ENCODE measurements at places on chromosomes 7 and 10.
A peak's percentile ranks its signal among the peaks of the same experiment; 100 is the strongest.

DNA sequence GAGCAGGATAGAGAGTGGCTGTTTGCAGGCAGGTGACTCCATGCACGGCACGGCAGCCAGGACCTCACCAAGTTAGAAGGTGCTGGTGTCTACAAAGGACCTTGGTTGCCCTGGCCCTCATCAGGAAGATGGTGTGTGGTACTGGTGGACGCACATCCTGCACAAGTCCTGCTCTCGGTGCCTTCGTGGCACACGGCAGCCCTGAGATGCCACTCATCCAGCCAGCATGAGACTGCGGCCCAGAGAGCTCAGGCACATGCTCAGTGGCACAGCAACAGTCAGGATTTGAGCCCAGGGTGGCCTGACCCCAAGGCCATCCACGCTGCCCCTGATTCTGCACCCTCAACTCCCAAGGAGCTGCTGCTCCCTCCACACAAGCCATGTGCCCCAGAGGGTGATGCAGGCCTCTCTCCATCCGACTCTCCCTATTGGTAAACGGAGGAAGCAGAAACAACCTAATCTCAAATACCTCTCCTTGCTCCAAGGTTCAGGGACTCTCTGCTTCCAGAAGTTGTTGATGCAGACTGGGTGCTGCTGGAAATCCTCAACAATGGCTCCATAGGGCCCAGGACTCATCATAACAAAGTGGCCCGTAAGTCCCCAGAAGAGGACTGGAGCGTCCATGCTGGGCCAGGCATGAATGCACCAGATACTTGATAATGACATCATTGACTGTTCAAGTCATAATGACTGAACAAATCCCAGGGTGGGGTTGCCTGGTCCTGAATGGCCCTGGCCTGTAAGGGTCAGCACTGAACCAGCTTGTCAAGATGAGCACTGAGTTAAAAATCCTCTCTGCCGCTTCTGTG is 93.6 kb downstream of the ARHGAP22 start:
- no peak for DNase-seq

- no peak for DNase-seq
Measured at GRCh38 chr7:83466956-83467355, 182.0 kb downstream of the SEMA3E start.

DNA sequence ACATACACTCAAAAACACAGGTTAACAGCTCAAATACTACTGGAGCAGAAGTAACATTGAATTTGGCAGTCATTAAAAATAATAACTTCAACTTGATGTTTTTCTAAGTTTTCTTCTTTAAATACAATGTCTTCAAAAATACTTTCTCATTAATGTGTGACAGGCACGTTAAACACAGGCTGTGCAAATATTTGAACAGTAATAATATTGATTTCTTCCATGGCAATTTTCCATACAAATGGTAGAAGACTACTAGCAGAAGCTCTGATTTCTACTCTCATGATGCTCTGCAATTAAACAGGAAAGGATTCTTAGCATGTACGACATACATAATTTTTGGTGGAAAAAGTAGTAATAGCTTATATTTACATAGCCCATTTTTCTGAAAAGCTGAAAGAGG is 47.4 kb downstream of the NRP1 start:
- DNase-seq = no peak

DNA sequence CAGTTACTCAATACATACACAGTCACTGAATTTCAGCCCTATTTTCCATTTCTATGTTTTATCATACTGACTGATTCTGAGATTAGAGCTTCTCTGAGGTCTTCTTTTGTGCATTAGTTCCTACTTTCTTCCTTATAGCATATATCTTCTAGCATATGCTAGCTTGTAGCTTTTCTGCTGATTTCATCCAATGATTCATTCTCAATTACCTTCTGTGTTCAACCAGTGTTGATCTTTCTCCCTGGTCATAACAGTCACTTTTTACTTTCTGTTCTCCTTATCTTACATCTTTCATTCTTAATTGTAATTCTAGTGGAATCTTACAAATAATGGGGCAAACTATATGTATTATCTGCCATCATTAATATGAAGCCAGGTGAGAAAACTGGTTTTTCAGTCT is 159.5 kb upstream of the HGF start:
- DNase-seq = no peak

- DNase-seq = no peak
Measured at GRCh38 chr7:151833691-151834090, 43.2 kb downstream of the PRKAG2 start.

GRCh38 chr10:60426425-60426824 is 36.8 kb upstream of the ANK3 start:
- DNase-seq = no peak

DNA sequence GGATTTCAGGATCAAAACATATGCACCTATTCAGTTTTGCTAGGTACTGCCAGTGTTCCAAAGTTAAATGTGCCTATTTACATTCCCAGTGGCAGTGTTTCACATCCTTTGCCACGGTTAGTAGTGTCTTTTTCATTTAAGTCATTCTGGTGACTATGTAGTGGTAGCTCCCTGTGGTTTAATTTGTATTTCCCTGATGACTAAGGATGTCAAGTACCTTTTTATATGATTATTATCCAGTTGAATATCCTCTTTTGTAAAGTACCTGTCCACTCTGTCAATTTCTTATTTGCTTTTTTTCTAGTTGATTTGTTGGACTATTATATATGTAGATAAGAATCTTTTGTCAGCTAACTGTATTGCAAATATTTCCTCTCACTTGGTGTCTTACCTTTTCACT is 45.1 kb downstream of the TMEM60 start:
- DNase-seq = no peak

- no peak for DNase-seq
Measured at GRCh38 chr10:84196083-84196482, 1.7 kb downstream of the CDHR1 start.

- no peak for DNase-seq
Measured at GRCh38 chr10:127308031-127308430, 111.6 kb upstream of the INSYN2A start.

- DNase-seq = no peak
Measured at GRCh38 chr10:129963641-129964501, at the start of gene EBF3. EBF3 (minus strand) TSS chr10:129964274; CDS start chr10:129963768, 506 bp downstream.

DNA sequence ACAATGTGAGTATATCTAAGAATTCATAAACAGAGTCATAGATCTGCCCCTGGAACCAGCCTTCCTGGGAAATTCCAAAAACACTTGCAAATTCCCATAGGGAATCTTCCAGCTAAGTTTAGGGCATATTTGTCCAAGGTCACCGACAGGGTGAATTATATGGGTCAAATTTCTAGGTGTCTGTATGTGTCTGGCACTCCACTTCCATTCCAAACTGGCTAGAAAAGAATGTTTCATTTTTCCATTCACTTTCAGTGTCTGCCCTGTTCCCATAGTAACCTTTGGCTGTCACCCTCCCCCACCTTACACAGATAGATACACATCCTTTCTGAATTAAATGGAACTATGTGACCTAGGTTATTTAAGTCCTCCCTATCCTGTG is 230.9 kb downstream of the CREB5 start:
- DNase-seq = no peak

- DNase-seq = no peak
Measured at GRCh38 chr7:149381245-149381644, 79.6 kb downstream of the ZNF777 start.

DNA sequence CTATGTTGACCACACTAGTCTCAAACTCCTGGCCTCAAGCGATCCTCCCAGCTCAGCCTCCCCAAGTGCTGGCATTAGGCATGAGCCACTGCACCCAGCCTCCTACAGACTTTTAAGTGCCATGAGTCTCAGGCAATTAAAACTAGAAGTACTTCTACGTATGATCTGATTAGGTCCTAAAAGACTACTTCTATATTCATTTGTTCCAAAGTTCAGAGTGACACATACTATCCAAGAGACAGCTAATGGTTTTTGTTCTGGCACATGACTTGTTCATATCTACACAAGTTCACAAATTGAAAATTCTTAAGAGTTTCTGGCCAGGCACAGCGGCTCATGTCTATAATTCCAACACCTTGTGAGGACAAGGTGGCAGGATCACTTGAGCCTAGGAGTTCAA is 11.7 kb downstream of the ARHGAP19 start:
- no peak for DNase-seq

- DNase-seq = peak; percentile 71
Measured at GRCh38 chr7:150787321-150788281, 12.6 kb downstream of the TMEM176B start.

- DNase-seq = no peak
Measured at GRCh38 chr7:112292162-112292561, 85.7 kb downstream of the ZNF277 start.

DNA sequence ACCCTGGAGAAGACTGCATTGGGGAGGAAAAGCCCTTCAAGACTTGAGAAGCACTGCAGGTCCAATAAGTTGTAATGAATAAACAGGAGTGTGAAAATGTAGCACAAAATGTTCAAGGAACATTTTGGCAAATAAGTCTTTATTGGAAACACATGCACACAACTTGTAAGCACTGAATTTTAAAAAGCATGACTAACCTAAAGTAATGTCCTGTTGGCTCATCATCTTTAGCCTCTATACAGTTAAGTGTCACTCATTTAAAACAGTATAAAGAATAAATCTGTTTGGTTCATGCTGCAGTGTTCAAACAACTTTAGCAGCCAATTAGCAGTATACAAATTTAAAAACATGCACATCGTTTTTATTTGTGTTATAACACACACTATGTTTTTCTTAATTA is 108.6 kb downstream of the CDK6 start:
- no peak for DNase-seq

- DNase-seq = no peak
Measured at GRCh38 chr10:62501547-62501946, 127.4 kb downstream of the ZNF365 start.

- no peak for DNase-seq
Measured at GRCh38 chr10:28127881-28128280, 129.0 kb upstream of the ODAD2 start.

DNA sequence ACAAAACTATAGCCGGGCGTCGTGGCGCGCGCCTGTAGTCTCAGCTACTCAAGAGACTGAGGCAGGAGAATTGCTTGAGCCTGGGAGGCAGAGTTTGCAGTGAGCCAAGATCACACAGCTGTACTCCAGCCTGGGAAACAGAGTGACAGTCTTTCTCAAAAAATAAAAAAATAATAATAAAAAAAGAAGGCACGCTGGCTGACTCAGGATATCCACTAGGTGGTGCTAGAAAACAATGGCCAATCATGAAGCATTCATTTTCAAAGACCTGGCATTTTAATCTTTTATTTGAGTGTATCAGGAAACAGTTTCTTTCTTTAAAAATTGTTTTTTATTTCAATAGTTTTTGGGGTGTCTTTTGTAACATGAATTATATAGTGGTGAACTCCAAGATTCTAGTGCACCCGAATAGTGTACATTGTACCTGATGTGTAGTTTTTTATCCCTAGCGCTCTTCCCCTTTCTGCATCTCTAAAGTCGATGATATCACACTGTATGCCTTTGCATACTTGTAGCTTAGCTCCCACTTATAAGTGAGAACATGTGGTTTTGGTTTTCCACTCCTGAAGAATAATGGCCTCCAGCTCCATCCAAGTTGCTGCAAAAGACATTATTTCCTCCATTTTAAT is 88.6 kb downstream of the LYZL1 start:
- DNase-seq = no peak

- no peak for DNase-seq
Measured at GRCh38 chr7:83921941-83922607, 272.5 kb downstream of the SEMA3A start.

GRCh38 chr7:111516612-111517011 is 45.7 kb downstream of the IMMP2L start:
- DNase-seq = no peak

GRCh38 chr10:1610986-1611770 is 126.1 kb downstream of the ADARB2 start:
- DNase-seq = no peak

- DNase-seq = no peak
Measured at GRCh38 chr7:140928491-140929309, 4.0 kb upstream of the BRAF start.

DNA sequence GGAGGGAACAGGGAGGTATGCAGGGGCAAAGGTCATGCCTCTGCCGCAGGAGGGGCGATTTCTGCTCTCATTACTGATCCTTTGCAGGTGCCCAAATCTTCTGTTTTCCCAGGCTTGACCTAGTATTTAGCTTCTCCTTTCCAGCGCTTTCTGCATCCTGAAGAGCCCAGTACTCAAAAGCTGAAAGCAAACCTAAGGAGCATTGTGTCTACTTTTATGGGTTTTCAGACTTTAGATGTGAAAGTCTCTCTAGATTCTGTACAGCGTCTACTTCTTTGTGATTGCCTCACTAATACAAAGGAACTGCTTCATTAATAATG is 560 bp downstream of the GBF1 start:
- no peak for DNase-seq

GRCh38 chr10:17430647-17431355 is 23.6 kb downstream of the ST8SIA6 start:
- no peak for DNase-seq
